ENCODE measurements at places on chromosomes 1 and 21.

- no peak for DNase-seq
Observed at GRCh38 chr1:224736619-224737352, 120.7 kb downstream of the CNIH3 start.

GRCh38 chr1:168476588-168477385, 67.0 kb downstream of the XCL2 start:
- no peak for DNase-seq

DNA sequence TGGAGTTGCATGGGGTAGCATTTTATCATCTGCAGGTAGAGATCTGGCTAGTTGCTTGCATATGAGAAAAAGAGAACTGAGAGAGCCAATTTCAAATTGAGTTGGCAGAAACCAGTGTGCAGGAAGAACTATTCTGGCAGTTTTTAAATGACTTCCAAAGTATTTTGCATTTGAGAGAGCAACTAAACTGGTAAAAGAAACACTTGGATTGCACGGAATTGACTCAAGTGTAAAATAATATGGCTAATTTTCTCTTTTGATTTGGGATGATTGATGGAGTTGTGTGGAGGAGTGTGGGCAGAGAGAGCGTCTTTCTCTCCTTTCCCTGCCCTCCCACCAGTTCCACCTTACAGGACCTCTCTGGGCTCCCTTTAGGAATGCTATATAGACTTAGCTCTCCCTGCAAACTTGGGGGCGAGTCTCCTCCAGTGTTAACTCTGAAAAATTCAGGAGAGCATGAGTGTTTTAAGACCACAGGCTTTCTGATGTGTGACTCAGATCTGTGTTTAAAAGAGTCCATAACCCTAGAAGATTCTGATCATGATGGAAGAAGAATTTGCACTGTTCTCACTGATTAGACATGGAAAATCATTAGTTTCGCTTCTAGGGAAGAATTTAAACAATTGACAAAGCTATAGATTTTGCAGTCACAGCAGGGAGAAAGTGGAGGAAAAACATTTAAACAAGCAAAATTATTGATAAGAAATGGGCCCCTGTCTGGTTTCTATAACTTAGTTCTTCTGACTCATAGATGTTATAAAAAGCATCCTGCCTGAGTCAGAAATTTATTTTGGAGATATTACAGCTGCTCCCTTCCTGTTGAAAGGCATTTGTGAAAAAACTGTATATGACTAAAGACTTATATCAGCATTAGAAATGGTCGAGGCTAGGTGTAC, 24.9 kb upstream of the CTBS start:
- DNase-seq = no peak

GRCh38 chr1:3194760-3195479, 125.9 kb downstream of the PRDM16 start:
- no peak for DNase-seq

DNA sequence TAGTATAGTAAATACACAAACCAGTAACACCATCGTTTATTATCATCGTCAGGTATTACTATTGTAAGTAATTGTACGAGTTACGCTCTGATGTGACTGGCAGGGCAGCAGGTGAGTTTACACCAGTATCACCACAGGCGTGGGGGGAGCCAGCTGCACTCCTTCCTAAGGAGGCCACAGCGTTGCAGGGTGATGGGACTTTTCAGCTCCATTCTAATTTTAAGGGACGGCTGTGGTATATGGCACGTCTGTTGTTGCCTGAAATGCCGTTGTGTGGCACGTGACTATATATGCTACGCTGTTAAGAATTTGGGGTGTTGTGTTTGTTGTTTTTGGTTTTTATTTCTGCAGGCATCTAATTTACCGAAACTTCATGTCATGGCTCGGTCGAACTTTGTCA, 164.8 kb upstream of the COL6A1 start:
- no peak for DNase-seq

Measured in activated gamma-delta T cell (primary cell).